ENCODE measurements at places on chromosomes 5 and 9.

- DNase-seq, result no peak
Measured at GRCh38 chr5:179376701-179377420, 31.6 kb upstream of the ADAMTS2 start.

DNA sequence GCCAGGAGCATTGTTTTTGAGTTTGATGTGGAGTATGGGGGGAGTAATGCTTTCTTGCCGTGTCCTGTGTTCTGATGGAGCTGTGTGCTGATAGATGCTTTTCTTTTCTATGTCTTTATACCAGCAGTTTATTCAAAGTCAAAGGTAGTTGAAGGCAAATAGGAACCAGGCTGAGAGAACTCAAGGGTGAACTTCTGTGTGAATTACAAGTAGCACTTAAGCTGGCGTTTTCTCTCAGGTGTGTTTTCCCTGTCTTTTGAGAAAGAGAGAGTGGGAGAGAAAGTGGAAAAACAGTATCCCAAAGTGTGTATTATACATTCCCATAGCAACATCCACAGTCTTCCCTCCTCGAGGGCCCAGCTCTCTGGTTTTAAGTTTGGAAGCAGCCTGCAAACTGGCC is 1.5 kb downstream of the TNFAIP8 start:
- DNase-seq, result no peak

DNA sequence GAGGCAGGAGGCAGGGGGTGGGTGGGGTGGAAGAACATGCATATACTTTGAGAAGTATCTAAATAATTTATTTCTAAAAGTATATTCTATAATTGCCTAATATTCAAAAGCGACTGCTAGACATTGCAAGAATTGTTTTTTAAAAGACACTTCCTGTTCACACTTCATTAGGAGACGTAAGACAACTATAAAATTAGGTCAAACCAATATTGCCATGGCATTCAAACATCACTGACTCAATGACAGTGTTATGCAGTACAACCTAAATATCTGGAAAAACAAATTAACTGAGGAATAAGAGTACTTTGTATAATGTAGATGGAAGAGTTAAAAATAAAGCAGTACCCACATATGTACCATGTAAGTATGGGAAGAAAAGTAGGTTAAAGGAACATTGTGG is 4.5 kb downstream of the CCNH start:
- no peak for DNase-seq

DNA sequence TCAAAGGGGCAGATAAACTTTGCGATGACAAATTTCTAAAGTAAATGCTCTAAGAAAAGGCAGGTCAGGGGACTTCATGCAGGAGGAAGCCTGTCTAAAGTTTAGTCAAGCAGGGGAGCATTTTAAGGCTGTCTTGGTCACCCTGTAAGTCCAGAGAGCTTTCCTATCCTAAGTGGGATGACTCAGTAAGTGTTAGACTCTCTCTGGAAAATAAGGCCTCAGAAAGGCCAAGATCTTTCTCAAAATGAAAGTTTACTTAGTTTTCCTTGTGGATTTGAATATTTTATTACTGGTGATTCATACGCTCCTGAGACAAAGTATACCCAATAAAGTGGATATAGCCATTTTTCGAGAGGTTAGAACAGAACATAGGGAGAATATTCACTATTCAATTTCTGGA is 806.9 kb upstream of the CDH9 start:
- no peak for DNase-seq

- no peak for DNase-seq
Measured at GRCh38 chr5:73966451-73966850, 340.5 kb downstream of the ARHGEF28 start.

DNA sequence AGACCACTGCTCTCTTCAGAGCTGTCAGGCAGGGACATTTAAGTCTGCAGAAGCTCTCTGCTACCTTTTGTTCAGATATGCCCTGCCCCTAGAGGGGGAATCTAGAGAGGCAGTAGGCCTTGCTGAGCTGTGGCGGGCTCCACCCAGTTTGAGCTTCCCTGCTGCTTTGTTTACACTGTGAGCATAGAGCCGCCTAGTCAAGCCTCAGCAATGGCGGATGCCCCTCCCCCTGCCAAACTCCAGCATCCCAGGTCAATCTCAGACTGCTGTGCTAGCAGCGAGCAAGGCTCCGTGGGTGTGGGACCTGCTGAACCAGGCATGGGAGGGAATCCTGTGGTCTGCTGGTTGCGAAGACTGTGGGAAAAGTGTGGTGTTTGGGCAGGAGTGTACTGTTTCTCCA is 59.9 kb downstream of the CAVIN4 start:
- DNase-seq, result no peak

DNA sequence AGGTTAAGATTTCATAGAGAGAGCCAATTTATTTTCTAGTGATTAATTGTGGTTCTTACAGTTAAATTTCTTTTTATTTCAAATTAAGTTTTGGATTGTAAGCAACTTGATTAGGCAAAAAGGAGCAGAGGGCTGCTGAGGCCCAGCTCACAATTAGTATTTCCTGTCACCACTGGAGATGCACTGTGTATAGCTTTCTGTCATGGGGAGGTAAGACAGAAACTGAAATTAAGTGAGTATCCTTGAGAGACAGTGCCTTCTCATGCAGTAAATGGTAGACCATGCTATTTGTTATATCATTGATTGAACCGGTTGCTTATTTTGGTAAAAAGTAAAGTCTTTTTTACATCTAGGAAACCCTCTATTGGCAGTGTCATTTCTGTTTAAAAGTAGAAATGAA is 190.7 kb downstream of the CCDC171 start:
- no peak for DNase-seq

GRCh38 chr5:143262393-143263174 is 140.9 kb downstream of the NR3C1 start:
- no peak for DNase-seq

Measured in activated CD4-positive, alpha-beta memory T cell treated with anti-CD3 and anti-CD28 coated beads for 36 hours (primary cell).